ENCODE measurements at places on chromosomes 16 and 17.

GRCh38 chr16:16850274-16850673 is 471.3 kb downstream of the NPIPA7 start:
- no peak for DNase-seq

GRCh38 chr16:71610447-71610846 is 15.5 kb upstream of the MARVELD3 start:
- no peak for DNase-seq

DNA sequence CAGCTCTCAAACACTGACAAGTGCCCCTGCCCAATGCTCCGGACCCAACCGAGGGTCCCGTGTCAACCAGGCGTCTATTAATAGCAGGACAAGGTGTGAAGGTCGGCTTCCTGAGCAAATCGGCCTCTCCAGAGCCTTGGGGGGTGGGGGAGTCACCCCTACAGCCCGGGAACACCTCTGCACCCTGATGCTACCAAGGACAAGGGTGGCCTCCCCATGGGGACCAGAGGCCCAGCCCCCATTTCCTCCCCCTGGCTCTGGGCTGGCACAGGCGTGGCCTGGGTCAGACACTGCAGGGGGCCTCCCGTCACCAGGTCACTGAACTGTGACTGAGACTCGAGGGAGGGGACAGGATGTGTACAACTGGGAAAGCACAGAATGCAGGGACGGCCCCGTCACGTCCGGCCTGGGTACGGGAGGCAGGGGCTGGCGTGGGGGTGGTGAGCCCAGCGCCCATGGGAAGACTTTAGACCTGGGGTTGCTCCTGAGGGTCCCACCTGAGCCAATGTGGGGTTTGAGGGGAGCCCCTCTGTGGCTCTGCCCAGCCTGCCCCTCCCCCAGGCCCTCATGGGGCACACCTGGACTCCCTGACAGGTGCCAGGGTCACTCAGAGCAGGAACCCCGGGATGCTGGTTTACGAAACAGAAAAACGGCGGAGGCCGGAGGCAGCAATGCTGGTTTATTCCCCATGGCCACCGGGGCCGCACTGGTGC is 579 bp upstream of the CYBA start:
- peak; percentile 71 for DNase-seq

DNA sequence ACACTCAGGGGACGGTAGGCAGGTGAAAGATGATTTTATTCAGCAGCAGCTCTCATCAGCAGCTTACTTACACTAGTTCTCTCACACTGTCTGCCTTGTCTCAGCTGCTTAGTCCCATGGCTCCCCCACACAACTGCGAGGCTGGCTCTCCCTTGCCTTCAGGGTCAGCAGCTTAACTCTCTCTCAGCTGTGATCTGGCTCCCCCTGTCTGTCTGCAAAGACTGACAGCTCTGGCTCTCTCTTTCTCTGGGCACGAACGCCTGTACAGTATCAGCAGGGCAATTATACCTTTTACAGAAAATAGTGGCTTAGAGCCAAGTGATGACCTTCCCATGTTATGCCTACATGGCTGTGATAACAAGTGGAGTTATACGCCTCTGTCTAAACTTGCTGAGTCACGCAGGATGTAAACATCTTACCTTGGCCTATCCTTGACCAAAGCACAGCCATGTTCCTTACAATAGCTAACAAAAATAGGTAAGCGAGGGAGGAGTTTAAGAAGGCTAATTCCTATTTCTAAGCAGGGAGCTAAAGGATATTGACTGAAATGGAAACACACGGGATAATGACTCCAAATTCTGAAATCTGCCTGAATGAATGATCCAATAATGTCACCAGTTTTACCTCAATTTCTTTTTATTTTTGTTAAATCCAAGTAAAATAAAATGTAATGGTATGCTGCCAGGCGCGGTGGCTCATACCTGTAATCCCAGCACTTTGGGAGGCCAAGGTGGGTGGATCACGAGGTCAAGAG is 1.1 kb upstream of the NDUFAB1 start:
- peak; percentile 14 for DNase-seq

DNA sequence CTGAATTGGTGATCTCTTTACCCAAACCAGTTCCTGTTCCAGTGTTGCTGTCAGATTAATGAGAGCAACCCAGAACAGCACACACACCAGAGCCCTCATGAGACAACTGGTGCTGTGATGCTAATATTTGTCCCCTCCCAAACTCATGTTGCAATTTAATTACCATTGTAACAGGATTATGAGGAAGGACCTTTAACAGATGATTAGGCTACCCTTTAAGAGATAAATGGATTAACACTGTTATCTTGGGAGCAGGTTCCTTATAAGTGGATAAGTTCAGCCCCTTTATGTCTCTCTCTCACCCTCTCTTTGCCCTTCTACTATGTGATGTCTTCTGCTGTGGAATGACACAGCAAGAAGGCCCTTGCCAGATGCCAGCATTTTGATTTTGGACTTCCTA is 1.1 kb upstream of the CCDC182 start:
- no peak for DNase-seq

DNA sequence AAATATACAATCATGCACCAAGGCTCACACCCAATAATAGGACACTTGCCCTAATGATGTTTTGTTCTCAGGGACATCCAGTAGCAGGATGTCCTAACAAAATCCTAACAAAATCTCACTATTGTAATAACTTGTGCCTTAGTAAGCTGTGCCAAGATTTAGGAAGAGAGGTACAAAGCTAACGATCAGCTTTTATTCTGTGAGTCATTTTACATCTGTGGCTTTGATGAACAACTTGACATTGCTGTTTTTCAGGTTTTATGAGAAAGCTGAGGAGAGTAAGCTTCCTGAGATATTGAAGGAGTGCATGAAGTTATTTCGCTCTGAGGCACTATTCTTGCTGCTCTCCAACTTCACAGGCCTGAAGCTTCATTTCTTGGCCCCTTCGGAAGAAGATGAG is 18.9 kb downstream of the OGFOD1 start:
- DNase-seq = no peak

- DNase-seq = no peak
These were observed 5.1 kb downstream of the NUDT16L1 start for GRCh38 chr16:4698321-4699045.

DNA sequence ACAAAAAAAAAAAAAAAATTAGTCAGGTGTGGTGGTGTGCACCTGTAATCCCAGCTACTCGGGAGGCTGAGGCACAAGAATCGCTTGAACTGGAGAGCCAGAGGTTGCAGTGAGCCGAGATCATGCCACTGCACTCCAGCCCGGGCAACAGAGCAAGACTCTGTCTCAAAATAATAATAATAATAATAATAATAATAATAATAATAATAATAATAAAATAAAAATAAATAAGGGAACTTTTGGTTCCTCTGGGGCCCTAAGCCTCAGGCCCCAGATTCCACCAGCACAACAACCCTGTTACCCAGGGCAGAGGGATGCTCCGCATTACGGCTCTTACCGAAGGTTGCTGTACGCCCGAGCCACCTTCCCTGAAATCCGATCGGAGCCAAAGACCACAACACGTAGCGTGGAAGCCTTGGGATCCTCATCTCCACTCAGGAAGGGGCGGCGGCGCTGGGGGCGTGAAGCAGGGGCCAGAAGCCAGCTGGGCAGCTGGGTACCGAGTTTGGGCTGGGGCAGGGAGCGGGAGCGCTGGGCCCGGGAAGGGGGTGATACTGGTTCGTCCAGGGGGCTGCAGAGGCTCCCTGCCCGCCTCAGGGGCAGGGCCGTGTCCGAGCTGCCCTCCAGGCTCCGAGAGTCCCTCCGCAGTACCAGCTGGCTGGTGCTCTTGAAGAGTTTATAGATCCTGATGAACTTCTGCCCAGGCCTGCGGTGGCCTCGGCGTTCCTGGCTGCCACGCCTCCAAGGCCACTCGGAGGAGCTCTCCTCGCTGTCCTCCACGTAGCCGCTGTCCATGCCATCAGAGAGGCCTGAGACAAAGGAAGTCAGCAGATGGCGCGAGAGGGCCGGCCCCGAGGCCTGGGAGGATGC is 20.6 kb upstream of the PIK3R6 start:
- DNase-seq = no peak

DNA sequence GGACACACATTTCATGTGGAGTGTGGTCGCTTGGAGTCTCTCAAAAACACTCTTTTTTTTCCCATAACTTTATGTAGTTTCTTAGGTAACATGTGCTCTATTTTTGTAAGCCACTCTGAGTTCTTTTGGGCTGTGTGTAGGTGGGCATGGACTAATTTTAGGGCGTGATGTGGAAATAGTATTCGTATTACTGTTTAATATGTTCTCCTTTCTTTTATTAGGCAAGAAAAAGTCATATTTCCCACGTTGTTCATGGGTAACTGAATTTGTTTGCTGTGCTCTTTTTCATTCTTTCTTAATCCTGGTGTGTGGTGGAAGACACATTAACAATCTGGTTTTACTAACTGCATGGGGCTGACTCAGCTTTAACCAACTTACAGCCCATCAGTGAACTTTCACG is 27.4 kb downstream of the NDEL1 start:
- DNase-seq = no peak

DNA sequence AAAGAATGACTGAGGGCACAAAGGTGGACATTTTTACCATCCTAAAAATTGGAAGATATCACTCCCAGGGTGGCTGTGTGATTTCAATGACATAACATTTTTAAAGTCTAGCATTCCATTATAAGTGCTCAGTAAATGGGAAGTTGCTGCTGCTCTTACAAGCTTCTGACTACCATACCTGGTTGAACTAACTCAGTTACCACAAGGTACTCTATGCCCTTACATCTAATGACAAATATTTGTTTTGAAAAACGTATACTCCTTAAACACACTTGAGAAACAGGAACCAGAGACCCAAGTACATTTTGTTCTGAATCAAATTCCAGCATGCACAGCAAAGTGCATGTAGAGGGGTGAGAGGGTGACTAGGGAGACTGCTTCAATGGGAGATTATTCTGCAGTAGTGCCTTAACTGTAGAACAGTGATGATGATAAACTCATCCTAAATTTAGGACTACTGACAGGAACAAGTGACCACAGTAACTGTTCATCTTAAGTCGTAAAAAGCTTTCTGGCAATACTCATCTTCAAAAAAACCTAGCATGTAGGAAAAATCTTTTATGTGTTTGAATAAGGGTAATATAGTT is 83.5 kb downstream of the KANSL1 start:
- DNase-seq = no peak

- no peak for DNase-seq
These were observed 19.8 kb upstream of the ADGRG1 start for GRCh38 chr16:57608462-57609113.

DNA sequence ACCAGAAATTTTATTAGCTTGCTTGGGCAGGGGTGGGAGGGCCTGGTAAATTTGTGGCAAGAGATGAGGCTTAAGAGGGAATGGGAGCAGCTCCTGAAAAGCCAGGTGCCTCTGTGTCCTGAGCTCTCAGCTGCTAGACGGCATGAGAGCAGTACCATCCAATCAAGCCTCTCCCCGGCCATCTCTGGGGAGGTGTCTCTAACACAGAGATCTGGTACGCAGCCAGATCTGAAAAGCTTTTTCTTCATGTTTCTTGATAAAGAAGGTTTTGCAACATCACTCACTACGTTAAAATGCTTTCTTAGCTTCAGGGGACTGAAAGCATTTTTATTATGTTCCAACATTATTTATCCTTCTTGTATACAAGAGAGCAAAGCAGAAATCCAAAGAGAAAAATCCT is 488.2 kb downstream of the RBFOX1 start:
- no peak for DNase-seq

- no peak for DNase-seq
These were observed 113.2 kb upstream of the IRX5 start for GRCh38 chr16:54817432-54817831.

- DNase-seq = no peak
These were observed 1.2 kb downstream of the EPN3 start for GRCh38 chr17:50533720-50534148.

DNA sequence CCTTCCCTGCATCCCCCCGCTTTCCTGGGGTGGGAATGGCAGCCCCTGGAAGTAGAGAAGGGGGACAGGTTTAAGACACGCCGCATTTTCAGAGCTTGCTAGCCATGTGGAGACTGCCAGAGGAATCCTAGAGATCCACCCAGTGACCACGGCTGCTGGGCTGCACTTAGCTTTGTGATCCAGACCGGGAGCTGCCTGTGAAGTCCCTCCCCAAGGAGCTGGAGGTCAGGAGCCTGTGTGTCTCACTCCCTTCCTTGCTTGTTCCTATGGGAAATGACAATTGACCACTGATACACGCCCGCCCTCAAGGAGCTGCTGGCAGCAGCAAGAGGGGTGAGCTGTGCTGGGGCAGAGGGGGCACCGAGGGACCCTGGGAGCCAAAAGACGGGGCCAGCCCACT is 73.7 kb downstream of the SREBF1 start:
- DNase-seq = no peak

DNA sequence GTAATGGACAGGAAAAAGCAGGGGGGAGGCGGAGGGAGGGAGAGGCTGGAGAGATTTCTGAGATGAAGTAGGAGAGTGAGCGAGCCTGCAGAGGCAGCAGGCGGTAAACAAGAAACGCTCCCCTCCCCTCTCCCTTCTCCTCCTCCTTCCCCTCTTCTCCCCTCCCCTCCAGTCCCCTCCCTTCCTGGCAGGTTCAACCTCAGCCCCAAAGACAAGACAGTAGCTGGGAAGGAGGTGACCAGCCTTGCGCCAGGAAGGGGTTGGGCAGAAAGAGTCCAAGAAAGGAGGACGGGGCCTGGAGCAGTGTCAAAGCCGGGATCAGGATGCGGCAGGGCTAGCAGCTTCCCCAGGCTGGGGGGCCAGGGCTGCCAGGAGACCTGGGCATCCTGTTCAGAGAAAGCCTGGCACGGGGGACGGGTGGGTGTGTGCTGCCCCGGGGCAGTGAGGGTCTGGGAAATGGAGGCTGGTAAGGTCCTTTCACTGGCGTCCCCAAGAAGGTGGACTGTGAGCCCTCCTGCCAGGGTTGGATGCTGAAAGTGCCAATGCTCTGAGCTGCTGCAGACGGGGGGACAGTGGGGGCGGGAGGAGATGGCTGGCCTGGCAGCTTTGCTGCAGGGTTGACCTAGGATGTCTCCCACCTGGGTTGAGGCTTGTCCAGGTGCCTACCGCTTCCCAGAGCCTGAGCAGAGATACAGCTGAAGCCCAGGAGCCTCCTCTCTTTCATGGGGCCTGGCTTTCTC is 261.6 kb upstream of the TNRC6C start:
- no peak for DNase-seq

GRCh38 chr17:63974594-63975192 is 2.0 kb upstream of the SCN4A start:
- DNase-seq = no peak

DNA sequence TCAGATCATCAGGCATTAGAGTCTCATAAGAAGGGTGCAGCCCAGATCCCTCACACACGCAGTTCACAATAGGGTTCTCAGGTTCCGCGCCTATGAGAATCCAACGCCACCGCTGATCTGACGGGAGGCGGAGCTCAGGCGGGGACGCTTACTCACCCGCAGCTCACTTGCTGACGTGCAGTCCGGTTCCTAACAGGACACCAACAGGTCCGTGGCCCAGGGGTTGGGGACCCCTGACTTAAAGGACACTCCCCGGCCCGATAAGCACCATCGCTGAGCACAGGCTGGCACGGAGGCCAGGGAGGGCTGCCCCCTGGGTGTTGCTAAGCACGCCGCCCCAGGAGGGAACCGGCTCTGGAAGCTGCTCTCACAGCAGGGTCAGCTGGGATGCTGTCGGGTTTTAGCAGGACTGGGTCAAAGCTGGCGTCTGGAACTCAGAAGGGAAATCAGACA is 30.1 kb upstream of the BAHCC1 start:
- DNase-seq = peak; percentile 25

- no peak for DNase-seq
These were observed 13.1 kb upstream of the ABCC3 start for GRCh38 chr17:50621574-50622031.

- no peak for DNase-seq
These were observed 27.9 kb downstream of the SMPD3 start for GRCh38 chr16:68420366-68420942.

- DNase-seq = peak; percentile 46
These were observed 524.3 kb downstream of the MAF start for GRCh38 chr16:79076047-79076767.

Measured in activated naive CD4-positive, alpha-beta T cell treated with Interleukin-2 at 50 U/mL for 16 hours (primary cell).